ENCODE measurements at places on chromosomes 5 and 9.
A peak's percentile ranks its signal among the peaks of the same experiment; 100 is the strongest.

- no peak for DNase-seq
Observed at GRCh38 chr9:87212605-87213021, 265.3 kb upstream of the GAS1 start.

- DNase-seq, result no peak
Observed at GRCh38 chr5:83050723-83051340, 26.4 kb downstream of the TMEM167A start.

DNA sequence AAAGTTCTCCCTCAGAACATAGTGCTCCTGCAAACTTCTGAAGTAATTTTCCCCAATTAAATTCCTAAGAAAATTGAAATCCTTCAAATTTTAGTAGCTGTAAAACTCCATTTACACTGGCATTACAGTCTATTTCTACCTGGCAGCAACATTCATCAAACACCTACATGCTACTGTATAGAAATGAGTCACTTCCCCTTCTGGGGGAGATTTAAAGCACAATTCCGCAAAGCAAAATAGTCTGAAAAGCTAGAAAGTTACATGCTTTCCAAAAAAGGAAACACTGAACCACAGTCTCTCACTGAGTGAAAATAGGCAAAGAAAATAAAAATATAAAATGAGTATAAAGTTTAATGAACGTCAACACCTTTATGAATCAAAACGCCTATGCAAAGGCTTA, 43.3 kb downstream of the MCTP1 start:
- DNase-seq, result no peak

DNA sequence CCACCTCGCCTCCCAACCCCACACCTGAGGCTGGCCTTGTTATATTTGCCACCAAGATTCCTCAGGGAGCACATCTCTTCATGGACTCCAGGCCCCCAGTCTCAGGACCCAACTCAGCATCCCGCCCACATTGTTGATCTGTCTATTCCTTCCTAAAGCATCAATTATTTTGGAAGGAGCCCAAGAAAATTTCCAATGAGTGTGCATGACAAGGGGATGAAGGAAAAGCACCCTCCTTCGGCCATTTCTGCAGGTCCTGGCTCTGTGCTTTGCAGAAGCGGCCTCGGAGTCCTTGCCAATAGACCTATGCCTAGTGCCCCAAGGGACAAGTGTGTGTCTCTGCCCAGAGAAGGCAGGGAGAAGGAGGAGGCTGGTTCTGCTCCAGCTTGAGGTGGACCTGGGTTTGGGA, 273.2 kb downstream of the GADD45G start:
- no peak for DNase-seq

GRCh38 chr9:92655366-92655765, 14.6 kb downstream of the IPPK start:
- no peak for DNase-seq

GRCh38 chr9:110745676-110746075, 77.1 kb downstream of the MUSK start:
- no peak for DNase-seq

DNA sequence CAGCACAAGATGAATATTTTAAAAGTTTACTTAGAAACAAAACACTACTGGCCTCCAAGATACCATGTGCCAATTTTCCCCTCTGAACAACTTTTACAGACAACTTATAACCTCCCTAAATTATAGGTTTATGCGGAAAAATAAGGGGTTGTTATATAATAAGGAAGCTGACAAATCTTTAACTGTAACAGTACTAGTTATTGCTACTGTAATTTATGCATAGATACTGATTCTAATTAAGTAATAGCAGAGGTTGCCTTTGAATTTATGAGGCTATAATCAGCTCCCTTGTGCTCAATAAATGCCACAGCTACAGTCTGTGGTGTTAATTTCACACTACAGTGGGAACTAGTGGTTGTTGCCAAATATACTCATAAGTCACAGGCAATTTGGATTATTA, 291.3 kb upstream of the PCSK5 start:
- DNase-seq, result no peak

GRCh38 chr5:10760096-10760920, 726 bp downstream of the DAP start:
- DNase-seq, result peak; percentile 70

DNA sequence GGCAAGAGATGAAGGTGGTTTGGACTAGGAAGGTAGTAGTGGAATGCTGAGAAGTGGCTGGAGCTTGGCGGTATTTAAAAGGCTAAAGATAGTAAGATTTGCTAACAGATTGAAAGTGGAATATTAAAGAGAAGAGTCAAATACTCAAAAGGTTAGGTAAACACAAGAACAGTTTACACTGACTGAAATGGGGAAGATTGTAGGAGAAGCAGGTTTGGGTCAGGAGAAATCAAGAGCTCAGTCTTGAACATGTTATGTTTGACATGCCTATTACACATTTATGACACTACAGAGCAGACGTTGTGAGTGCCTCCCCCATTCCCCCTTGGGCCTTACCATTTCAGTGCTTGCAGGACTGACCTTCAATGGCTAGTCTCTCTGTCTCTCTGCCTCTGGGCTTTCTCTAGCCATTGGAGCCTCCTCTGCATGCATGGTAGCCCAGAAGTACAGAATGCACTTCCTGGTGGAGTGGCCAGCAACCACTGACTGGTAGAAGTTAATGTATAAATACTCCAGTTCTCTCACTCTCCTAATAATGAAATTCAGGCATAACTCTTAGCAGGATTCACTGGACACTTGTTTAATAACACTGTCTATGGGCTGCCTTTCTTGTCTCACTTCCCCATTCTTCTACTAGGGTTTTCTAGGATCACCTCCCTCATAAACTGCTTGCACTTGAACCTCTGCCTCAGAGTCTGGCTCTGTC, 56.8 kb downstream of the HMGCS1 start:
- no peak for DNase-seq

DNA sequence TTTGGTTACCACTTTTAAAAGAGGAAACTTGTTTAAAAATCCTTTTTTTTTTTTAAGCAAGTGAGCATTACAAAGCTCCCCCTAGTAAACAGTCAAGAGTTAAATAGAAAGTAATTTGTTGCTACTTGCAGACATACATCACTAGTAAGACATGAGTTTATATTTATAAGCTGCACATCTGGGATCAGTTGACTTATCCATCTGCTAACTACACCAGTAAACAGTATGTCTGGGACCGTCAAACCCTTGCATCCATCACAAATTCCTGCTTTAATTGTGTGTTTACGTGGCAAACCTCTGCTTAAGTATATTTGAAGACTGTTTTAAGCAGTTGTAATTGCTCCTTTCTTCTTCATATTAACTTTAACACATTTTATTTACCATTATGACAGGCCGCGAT, 146.8 kb downstream of the EBF1 start:
- no peak for DNase-seq

GRCh38 chr9:124372038-124372437, 43.2 kb downstream of the PSMB7 start:
- no peak for DNase-seq

DNA sequence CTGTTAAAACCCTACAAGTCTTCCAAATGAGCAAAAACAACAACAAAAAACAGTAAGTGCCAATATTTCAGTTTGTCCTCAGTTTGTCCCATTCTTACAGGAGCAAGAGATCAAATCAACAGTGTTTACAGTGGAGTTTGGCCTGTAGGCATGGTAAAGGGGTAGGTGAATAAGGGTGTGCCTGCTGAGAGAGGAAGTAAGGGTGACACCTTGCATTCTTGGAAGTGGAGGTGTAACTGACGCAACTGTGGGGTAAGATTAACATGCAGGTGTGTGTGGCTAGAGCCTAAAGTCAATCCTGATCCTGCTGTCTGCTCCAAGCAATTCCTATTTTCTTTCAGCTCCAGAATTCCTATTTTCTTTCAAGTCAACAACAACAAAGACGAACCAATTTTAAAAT, 43.4 kb downstream of the PFDN1 start:
- DNase-seq, result no peak

DNA sequence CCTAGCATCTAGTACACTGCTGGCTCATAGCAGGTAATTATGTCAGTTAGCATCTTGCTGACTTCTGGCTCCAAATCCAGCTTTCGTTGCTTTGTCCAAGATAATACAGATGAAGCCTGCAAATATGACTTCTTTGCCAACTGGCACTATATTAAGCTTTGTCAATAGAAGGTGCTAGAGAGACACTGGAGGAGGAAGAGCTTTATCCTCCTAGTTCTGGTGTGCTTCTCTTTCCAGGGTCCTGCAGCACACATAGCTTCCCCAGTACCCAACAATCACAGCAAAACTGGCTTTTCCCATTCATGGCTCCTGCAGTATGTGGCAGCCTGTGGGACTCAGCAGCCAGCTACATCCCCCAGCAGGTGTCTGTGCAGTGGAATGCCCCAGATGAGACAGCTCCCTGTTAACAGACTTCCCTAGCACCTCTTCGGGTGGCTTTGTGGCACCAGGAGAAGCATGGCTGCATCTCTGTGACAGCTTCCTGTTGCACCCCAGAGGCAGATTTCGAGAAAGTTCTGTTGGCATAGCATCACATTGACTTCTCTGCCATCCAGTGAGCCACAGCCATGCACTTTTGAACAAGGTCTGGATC, 147.8 kb downstream of the OXCT1 start:
- DNase-seq, result no peak

GRCh38 chr5:66223637-66224036, 79.5 kb downstream of the SREK1 start:
- peak; percentile 48 for DNase-seq

DNA sequence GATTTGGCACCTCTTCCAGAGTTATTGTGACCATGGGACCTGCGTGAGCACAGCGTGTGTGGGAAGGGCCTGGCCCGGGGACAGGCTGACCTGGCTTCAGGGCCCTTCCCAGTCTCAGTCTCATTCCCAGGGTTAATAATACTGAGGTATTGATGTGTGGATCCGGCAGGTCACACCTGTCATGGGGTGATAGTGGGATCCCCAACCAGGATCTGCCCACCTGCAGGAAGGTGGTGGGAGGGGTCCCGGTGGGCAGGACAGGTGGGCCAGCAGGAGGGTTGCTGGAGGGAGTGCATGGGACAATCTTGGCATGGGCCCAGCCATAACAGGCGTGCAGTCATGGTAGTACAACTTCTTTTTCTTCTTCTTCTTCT, 55.4 kb downstream of the COL15A1 start:
- DNase-seq, result no peak

GRCh38 chr9:111108946-111109345, 70.7 kb upstream of the LPAR1 start:
- no peak for DNase-seq

- no peak for DNase-seq
Observed at GRCh38 chr9:117073071-117073470, 341.8 kb downstream of the ASTN2 start.

- DNase-seq, result peak; percentile 34
Observed at GRCh38 chr5:147578228-147579024, 68.6 kb upstream of the DPYSL3 start.

GRCh38 chr5:124963236-124963919, 216.9 kb upstream of the ZNF608 start:
- DNase-seq, result no peak

GRCh38 chr9:131839281-131840084, 99.6 kb upstream of the RAPGEF1 start:
- DNase-seq, result no peak

GRCh38 chr5:378976-379742, 57.6 kb downstream of the AHRR start:
- no peak for DNase-seq

DNA sequence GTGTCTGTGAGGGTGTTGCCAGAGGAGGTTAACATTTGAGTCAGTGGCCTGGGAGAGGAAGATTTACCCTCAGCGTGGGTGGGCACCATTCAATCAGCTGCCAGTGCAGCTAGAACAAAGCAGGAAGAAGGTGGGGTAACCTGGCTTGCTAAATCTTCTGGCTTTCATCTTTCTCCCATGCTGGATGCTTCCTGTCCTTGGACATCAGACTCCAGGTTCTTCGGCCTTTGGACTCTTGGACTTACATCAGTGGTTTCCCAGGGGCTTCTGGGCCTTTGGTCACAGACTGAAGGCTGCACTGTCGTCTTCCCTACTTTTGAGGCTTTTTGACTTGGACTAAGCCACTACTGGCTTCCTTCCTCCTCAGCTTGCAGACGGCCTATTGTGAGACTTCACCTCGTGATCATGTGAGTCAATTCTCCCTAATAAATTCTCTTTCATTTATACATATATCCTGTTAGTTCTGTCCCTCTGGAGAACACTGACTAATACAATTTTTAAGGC, 38.1 kb downstream of the PBX3 start:
- no peak for DNase-seq

GRCh38 chr9:37412431-37413151, 9.9 kb upstream of the GRHPR start:
- no peak for DNase-seq

DNA sequence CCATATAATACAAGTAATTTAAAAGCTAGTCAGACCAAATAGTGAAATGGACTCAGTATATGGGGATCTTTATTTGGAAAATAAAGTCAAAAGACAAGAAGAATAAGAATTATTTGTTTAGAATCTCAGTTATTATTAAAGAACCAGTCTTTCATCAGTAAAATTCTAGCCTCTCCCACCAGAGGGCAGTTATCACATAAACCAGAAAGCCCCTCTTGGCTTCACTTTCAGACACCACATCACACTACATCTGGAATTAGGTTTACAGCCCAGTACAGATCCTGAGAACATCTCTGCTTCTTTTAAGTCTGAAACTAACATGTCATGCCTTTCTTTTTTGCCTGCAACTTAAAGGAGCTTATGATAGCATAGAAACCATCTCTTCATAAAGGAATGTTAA, 12.2 kb upstream of the HSPB3 start:
- DNase-seq, result peak; percentile 29

DNA sequence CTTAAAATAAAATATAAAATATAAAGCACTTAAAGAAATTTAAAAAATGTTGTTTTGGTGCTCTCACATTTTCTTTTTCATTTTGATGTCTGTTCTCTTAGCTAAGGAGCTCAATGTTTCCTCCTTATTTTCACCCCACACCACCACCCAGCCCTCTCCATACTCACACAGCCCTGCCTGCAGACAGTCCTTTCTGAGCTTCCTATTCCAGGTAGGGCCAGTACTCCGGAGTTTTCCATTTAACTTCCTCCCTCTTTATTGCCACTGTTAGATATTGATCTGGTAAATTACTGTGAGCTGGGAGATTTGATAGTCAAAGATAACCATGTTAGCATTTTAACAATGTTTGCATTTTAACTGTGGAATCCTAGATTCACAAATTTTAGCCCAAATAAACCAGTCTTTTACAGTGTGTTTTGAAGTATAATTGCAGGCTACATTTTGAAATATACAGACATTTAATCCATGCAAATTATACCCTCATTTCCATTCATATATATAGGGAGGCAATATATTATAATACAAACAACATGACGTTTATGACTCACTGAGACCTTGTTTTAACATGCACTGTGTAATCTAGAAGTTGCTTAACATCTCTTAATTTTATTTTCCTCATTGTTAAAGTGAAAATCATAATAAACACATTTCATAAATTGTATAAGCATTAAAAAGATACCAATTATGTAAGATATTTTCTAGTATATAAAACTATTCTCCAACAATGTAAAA, 927.1 kb downstream of the NR2F1-AS1 start:
- DNase-seq, result no peak

GRCh38 chr5:10138395-10139057, 111.2 kb downstream of the ATPSCKMT start:
- DNase-seq, result no peak

All from erythroblast (primary cell).